Esophagus squamous epithelium (tissue), 5 donors: ENCODE measurements at places on chromosomes 3 and 15. TPM values are rescaled to one million over a fixed set of nuclear protein-coding genes. Genes with fewer than 3 reads are reported as not detected.

RBPMS2 gene
- not detected for total RNA-seq

TFRC gene
- 152 TPM for total RNA-seq

KBTBD12 gene
- 0.38 TPM for total RNA-seq

ILDR1 gene
- total RNA-seq, result 6.0 TPM
